Muscle of arm (tissue), 14 donors: ENCODE measurements at places on chromosomes 7 and 10.
A peak's percentile ranks its signal among the peaks of the same experiment; 100 is the strongest.

- no peak for DNase-seq
These were observed 134.9 kb downstream of the MICU1 start for GRCh38 chr10:72490951-72491350.

GRCh38 chr10:127945341-127945758 is 38.4 kb downstream of the PTPRE start:
- peak; percentile 20 for DNase-seq

GRCh38 chr10:25263931-25264330 is 89.1 kb downstream of the GPR158 start:
- no peak for DNase-seq

- DNase-seq = no peak
These were observed 197.2 kb downstream of the CRPPA start for GRCh38 chr7:16223963-16224707.

DNA sequence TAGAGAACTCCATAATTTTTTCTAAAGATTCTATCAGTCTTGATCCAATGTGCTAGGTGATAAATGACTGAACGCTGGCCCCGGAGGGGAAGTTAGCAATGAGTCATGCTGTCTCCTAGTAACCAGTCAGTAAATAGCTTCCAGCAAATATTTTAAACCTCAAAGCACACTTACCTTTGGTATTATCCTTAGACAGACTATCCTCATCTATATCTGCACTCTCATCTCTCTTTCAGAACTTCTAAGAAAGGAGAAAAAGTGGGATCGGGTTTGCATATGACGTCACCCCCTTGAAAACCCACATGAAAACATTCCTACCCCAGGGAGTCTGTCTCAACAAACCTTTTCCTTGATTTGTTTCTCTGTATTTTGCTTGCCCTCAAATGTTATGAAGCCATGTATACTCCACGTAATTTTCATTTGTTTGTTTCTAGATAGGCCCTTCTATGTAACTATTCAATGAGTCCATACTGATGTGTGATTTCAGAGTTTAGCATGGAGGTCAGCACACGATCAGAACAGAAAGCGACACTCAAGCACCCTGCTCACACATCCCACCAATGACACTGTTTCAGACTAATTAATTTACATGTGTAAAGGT is 174.9 kb upstream of the NRP1 start:
- DNase-seq = no peak

DNA sequence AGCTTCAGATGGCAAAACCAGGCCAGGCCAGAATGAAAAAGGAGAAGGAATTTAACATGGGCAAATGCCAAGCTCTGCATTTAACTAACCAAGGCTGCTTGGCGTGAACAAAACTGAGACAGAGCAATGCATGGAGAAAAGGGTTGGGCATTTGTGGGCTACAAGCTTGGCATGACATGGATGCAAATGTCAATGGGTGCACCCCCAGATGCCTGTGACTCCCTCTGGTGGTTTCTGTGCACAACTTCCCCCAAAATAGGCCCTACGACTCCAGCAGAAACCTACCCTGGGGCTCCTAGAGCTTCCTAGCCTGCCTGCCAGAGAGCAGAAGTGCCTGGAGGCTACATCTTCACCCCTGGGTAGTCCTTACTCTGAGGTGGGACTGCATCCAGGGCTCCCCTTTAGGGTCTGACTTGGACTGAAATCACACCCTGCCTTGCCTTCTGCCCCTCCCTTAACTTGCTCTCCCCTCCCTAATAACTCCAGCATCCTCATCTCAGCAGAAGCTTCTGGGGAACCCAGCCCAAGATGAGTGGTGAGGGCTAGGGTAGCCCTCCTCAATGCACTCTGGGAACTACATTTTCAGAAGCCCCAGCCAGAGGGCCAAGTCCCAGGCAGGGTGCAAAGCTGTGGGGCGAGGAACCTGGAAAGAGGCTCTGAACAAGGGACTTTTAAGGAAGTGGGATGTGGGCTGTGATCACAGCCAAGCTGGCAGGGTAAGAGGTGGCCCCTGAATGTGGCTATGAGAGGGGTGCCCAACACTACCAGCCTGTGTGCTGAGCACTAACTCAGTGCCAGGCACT is 11.3 kb downstream of the GPRIN2 start:
- no peak for DNase-seq

DNA sequence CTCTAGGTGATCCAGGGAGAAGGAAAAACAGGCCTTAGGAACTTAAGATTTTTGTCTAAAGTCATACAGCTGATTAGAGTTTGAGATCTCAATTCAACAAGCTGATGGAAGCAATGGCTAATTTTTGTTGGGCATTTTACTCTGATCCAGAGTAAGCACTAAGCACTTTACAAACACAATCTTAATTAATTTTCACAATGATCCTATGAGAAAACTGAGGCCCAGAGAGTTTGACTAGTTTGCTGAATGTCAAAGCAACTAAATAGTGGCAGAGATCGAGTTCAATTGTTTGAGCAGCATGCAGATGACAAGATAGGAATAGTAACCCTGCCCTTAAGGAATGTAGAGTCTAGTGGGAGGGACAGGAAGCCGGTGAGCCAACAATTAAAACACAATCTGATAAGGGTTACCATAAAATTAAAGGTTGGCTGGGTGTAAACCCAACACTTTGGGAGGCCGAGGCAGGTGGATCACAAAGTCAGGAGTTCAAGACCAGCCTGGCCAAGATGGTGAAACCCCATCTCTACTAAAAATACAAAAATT is 13.5 kb upstream of the RPEL1 start:
- DNase-seq = no peak

DNA sequence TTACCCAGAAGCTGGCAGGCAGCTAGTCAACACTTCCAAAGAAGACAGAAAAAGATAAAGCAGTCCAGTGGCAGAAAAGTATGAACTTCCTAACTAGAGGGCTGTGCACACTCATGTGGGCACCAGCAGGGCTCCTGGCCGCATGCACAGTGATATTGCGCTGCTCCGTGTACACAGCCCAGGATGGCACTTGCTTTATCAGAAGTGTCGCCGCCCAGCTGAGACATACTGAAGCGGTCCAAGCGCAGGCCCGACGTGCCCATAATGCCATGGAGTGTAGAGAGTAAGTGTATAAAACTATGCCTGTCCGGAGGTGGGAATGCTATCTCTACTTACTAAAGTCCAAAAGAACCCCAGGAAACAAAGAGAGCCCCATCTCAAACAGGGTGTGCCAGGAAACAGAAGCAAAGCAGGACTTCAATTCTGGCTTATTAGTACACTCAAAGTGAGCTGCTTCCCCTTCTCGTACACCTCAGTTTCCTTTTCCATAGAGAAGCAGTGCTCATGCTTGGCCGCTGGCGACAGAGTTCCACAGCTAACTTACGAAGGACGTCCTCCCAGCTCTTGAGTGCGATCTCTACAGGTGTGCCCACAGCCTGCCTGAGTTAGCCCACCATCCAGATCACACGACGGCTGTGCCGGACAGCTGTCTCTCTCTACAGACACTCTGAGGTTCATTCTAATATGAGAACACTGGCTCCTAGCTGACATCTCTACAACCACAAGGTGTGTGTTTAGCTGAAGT is 234.3 kb downstream of the COBL start:
- DNase-seq = no peak

DNA sequence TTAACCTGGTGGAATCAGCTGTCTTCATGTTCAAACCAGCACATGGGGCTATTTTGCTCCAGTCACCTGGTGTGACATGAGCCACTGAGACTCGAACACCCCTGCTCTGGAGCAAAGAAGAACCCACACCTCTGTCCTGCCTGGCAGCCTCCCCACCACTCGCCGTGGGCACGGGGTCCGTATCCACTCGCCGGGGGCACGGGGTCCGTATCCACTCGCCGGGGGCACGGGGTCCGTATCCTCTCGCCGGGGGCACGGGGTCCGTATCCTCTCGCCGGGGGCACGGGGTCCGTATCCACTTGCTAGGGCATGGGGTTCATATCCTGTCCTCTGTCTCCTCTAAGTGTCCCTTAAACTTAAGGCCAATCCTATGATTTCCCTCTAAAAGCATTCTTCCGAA is 558.7 kb downstream of the PTPRN2 start:
- DNase-seq = no peak

DNA sequence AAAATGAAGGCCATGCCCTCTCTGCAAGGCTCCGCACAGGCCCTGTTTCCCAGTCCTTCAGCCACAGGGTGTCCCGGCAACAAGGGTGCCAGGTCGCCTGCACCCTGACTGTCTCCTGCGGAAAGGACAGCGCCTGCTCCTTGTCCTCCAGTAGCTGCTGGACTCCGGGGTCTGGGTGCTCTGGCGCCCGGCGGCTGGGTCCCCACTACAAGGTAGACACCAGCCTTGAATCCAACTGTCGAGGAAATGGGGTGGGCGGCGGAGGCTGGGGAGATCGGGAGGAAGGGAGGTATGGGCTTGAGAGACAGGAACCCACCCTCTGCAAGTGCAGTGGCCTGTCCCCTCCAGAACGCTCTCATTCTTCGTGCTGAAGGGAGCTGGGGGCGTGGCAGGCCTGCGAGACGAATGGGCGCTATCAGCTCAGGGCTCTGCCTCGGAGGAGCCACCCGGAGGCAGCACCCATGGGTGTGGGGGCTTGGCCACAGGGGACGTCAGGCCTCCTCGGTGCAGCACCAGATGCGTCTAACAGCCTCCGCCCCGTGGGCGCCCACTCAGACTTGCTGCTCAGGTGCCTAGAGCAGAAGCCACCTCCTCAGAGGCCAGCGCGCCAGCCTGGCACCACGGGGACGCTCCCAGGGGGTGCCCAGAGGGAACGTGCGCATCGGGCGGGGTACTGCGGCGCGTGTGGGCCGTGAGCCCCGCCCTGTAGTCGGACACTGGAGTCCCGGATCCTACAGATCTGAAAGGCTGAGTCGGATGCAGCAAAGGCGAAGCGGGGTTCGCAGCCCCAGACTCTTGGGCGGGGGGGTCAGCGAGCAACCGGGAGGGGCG is 15.6 kb downstream of the ADAM8 start:
- DNase-seq = no peak

DNA sequence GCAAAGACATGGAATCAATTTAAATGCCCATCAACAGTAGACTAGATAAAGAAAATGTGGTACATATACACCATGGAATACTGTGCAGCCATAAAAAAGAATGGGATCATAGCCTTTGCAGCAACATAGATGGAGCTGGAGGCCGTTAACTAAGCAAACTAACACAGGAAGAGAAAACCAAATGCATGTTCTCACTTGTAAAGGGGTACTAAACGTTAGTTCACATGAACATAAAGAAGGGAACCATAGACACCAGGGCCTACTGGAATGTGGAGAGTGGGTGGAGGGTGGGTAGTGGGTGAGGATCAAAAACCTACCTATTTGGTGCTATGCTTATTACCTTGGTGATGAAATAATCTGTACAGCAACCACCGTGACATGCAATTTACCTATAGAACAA is 78.4 kb upstream of the GSDME start:
- DNase-seq = no peak

DNA sequence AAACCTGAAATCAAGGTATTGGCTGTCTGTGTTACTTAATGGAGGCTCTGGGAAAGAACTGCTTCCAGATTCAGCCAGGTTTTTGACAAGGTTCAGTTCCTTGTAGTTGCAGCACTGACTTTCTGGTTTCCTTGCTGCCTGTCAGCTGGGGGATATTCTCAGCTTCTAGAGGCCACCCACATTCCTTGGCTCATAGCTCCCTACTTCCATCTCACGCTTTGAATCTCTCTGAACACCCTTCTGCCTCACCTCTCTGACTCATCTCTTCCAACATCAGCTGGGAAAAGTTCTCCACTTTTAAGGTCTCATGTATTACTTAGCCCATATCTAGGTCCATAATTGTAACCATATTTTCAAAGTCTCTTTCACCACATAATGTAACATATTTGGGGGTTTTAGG is 22.9 kb upstream of the GPR22 start:
- no peak for DNase-seq

- no peak for DNase-seq
These were observed 876.9 kb upstream of the GHITM start for GRCh38 chr10:83262434-83262833.

- no peak for DNase-seq
These were observed 20.7 kb upstream of the ZNF212 start for GRCh38 chr7:149218469-149219420.

DNA sequence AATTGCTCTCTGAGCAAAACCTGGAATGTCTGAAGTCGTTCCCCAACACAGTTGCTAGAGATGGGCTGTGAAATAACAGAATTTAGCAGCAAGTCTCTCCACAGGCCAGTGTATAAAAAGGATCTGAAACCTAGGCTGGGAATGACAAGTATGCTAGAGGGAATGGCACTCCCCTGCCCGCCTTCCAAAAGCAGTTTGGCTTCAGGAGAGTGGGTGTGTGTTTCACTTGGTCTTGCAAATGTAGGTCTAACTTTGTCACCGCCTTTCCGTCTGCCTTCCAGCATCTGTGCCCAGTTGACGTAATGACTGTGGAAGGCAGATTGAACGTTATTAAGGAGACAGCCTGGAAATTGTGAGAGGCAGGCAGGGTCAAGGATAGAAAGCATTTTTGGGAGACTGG is 18.0 kb upstream of the MTURN start:
- DNase-seq = peak; percentile 48

GRCh38 chr7:27377988-27378387 is 135.4 kb downstream of the EVX1 start:
- DNase-seq = no peak

DNA sequence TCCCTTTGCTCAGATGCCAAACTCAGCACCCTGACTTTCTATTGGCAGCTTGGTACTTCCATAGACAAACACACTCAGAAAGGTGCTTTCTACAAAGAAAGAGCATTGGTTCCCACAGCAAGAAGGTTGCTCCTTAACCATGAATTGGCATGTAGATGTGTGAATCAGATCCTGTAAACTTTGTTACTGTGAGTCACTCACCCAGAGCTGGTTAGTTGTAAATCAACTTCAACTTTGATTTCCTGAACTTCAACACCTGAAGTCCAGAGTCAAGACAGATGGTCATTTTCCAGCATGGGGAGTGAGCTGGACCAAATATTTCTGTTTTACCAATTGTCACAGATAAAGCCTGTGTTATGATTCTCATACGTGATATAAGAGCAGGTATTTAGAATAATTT is 797.2 kb downstream of the TNS3 start:
- no peak for DNase-seq

- DNase-seq = no peak
These were observed 935 bp downstream of the TM9SF3 start for GRCh38 chr10:96585736-96586418.

DNA sequence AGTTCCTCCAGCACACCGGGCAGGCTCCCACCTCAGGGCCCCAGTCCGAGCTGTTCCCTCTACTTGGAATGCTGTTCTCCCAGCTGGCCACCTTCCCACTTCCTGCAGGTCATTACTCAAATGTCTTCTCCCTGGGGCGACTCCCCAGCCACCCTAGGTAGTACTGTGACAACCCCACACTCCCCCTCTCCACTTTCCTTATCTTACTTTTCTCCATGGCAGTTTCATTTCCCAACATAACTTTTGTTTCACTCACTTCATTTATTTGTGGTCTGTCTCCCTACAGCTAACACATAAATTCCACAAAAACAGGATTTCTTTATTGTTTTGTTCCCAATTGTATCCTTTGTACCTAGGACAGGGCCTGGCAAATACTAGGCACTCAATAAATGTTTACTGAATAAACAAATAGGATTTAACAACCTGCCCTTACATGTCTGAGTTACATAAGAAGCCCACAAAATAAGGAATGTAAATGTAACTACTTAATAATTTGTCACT is 76.5 kb downstream of the JAZF1 start:
- DNase-seq = no peak
